ENCODE measurements at places on chromosomes 12 and 14.
A peak's percentile ranks its signal among the peaks of the same experiment; 100 is the strongest.

DNA sequence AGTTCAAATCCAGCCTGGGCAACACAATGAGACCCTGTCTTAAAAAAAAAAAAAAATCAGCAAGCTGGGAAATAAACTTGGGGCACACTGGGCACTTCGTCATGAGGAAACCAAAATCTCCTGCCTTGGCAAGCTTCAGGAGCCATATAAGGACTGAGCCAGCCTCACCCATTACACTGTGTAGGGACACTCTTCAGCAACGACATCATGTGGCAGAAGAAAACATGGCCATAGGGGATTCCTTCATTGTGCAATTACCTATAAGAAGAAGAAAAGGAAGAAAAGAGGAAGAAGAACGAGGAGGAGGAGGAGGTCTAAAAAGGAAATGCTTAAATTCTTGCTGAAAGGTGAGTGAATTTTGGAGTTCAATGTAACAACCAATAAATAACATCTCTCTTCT lies 26.1 kb upstream of the IFNG start:
- no peak for DNase-seq

- no peak for DNase-seq
Observed at GRCh38 chr12:89306827-89307473, 45.4 kb downstream of the DUSP6 start.

- no peak for DNase-seq
Observed at GRCh38 chr12:122322501-122322900, 56.2 kb upstream of the VPS33A start.

DNA sequence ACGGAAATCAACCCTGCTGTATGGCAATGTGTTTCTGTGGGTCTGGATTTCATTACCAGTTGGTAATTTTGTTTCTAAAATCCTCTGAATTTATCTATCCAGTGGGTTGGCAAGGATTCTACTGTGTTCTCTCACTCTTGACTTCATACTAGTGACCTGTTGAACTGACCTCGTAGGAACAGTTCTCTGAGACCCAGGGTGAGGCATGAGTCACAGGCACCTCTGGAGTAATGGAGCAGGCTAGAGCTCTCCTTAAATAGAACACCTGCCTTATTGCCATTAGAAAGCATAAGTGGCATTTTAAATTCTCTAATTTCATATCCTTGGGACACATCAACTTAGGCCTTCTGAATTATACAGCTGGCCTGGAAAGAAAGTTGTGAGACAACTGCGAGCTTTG lies 258.3 kb upstream of the NAV3 start:
- DNase-seq: no peak

GRCh38 chr12:14416658-14417057 lies 51.2 kb downstream of the ATF7IP start:
- no peak for DNase-seq

DNA sequence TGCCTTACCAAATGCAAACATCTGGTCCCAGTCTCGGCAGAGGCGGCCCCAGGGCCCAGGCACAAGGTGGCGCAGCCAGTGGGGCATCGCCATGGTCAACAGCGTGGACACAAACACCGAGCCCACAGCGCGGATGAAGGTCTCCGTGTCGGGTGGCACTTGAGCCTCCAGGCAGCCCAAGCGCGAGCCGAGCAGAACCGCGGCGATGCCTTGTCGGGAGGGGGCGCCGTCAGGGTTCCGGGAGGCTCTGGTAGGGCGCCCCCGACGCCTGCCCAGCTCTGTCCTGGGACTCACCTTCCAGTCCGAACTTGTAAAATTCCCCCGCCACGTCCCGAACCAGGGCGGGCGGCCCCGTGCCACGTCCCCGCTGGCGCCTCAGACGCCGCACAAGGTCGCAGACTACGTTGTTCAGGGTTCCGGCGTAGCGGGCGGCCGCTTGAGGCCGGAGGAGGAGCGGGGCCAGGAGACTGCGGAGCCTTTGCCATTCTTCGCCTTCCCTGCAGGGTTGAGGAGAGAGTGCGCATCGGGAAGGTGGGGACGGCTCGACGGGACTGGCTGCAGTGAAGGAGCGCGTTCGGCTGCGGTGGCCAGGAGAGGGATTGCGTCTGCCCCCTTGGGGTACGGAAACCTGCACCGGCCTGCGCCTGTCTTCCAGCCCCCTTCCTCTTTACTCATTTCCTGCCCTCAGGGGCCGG lies 1.7 kb downstream of the CYP27B1 start:
- DNase-seq: peak; percentile 60

- peak; percentile 38 for DNase-seq
Observed at GRCh38 chr14:20781803-20782202, 735 bp downstream of the RNASE6 start.

GRCh38 chr14:45094275-45094674 lies 10.4 kb downstream of the PRPF39 start:
- no peak for DNase-seq
